ENCODE measurements at places on chromosomes 12 and 14.

DNA sequence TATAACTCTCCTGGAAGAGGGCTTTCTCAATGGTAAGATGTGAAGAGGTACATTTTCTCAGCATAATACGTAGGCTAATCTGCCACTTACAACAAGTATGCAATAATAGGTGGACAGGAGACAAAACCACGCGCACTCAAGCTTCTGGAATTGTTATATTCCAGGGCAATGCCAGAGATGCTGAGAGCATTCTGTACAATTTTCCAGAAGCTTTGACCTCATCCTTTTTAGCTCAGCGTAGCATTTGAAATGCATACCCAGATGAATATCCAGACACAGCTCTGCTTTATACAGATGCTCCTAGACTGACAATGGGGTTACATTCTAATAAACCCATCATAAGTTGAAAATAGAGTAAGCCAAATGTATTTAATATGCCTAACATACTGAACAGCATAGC, 1492.4 kb upstream of the FLRT2 start:
- DNase-seq, result no peak

DNA sequence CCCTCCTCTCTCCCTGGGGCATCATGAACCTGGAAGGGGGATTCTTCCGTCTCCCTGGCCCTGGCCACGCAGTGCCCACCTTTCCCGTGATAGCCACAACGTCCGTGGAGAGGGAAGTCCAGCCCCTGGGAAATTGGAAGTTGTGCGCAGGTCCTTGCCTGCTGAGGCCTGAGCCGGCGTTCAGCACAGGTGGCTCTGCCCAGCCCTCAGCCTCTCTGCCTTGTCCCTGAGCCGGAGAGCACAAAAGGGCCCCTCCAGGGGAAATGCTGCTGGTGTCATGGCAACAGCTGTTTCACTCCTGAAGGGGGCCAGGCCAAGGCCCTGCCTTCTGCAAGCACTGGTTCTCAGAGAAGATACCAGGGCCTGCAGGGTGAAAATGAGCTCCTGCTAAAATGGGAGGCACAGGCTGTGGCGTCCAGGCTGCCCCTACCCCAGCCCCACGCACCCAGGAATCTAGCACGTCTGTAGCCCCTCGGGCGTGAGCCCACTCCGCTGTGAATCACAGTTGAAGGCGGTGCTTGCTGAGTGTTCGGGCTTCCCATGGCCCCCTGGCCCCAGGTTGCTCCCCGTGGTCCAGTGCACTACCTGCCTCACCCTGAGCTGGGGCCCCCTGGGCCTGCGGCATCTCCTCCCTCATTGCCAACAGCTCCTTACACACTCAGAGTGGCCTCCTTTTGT, 149.4 kb downstream of the ADGRD1 start:
- DNase-seq, result no peak

- DNase-seq, result no peak
These were observed 156.5 kb upstream of the RPH3A start for GRCh38 chr12:112635036-112635435.

- DNase-seq, result peak; percentile 88
These were observed 127.4 kb downstream of the CACNA1C start for GRCh38 chr12:2179953-2180736.

DNA sequence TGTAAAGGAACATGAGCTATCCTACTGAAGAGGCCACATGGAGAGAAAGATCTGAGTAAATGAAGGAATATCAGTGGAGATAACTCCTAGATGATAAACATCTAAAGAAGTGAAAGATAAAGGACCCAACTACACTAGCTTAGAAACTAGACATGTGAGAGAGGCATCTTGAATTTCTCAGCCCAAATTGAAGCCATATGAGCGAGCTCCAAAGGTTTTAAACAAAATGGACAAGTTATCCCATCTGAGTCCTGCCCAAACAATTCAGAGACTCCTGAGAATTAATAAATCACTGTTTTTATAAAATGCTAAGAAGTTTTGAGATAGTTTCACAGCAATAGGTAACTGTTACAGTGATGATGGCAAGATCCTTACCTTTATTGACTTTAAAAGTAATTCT, 438.9 kb downstream of the NAV3 start:
- DNase-seq, result no peak

GRCh38 chr12:5043589-5044419, at the start of gene KCNA5:
Gene KCNA5, plus strand, starts transcription at chr12:5043879. Its CDS starts 269 bp downstream, at chr12:5044148.
- DNase-seq, result no peak

- no peak for DNase-seq
These were observed 17.3 kb upstream of the CKAP4 start for GRCh38 chr12:106265116-106265515.

DNA sequence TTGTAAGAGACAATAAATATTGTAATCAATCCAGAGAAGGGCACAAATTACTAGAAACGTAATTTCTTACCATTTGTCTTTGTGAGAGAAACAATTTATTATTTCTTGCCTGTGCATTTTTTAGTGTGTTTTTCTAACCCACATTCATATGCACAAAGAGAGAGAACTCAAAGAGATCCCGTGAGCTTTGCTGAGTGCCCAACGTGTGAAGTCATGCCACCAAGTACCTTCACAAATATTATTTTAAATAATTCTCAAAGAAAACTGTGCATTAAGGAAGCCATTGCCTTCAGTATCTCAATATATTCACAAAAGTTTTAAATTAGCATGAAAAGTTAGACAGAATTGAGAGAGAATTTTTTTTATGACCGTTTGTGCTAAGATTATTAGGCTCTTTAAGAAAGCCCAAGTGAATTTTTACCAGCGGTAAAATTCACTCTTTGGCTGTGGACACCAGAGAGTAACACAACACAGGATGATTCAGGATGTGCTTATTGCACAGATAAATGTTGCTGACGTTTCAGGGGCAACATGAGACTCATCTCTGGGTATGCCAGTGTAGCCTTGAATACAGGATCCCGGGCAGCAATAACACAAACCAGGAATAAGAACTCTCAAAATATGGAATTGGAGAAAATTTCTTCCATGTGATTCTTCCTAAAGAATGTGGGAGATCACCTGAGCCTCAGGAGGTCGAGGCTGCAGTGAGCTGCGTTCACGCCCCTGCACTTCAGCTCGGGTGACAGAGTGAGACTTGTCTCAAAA, 2.9 kb downstream of the ARHGDIB start:
- no peak for DNase-seq

GRCh38 chr12:65326616-65327015, 48.1 kb downstream of the MSRB3 start:
- DNase-seq, result no peak

DNA sequence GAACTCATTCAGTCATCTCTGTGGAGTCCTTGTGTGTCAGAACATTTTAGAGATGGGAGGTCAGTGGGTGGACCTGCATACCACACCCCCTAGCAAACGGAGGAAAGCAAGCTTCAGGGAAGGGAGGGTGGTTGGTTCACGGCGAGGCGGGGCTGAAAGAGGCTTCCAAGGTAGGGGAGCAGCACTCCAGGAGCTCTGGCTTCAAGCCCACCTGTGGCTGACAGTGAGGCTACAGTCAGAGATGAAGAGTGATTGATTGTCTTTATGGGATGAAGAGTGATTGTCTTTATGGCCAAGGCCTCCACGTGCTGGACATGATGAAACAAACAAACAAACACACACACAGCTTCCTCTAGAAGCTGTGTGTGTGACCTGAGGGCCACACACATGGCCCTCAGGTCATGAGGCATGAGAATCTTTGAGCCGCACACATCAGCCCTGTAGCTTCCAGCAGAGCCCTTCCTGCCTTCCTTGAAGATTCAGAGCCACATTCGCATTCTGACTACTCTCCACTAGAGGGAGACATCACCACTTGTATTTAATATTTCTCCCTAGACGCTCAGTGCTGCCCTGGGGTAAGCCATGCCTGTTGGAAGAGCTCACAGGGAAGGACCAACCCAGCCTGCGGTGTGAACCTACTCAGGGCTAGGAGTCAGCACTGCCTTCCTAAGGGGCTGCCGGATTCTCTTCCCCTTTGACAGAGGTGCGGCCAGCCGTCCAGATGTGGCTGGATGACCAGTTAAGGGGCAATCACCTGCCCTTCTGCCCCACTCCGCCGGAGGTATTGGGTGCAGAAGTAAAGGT, 54.4 kb upstream of the KCNA1 start:
- DNase-seq, result peak; percentile 54

DNA sequence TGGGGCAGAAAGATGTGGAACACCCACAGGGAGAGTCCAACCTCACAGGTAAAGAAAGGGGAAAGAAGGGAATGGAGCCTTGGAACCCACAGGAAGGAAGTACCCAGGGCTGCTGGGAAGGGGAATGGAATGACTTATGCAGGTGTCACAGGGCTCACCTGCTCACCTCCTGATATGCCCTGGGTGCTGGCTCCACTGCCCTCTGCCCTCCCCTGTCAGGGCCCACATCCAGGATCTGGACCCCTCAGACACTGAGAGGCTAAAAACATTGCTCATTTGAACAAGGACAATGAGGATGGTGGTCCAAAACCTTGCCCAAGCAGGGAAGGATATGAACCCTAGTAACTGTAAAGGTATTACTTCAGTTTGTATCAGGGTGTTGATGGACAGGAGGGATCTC, 19.3 kb downstream of the ZBTB39 start:
- DNase-seq, result no peak

GRCh38 chr14:87600240-87600639, 392.7 kb downstream of the GALC start:
- DNase-seq, result no peak

- no peak for DNase-seq
These were observed at the start of gene REC8 for GRCh38 chr14:24171422-24172260. Gene REC8, plus strand, starts transcription at chr14:24172080. Its CDS starts 473 bp downstream, at chr14:24172553.

GRCh38 chr14:34684578-34684977, 29.8 kb downstream of the CFL2 start:
- no peak for DNase-seq

GRCh38 chr14:48527832-48528231, 852.4 kb upstream of the MDGA2 start:
- DNase-seq, result no peak

DNA sequence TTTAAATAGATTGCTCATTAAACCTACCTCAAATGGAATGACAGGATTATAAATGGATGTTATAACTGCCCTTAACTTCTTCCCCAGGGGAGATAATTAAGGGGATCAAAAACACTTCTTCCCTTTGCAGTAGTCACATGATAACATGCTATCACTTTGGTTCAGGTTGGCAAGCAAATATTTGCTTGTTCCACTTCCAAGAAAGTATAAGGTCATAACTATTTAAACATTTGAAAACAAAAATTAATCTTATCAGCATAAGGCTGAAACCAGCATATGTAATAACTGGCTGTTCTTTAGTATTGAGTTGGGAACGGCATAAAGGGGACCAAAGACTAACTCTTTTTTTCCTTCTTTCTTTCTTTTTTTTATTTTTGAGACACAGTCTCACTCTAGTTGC, 2.4 kb upstream of the LYZ start:
- DNase-seq, result no peak

DNA sequence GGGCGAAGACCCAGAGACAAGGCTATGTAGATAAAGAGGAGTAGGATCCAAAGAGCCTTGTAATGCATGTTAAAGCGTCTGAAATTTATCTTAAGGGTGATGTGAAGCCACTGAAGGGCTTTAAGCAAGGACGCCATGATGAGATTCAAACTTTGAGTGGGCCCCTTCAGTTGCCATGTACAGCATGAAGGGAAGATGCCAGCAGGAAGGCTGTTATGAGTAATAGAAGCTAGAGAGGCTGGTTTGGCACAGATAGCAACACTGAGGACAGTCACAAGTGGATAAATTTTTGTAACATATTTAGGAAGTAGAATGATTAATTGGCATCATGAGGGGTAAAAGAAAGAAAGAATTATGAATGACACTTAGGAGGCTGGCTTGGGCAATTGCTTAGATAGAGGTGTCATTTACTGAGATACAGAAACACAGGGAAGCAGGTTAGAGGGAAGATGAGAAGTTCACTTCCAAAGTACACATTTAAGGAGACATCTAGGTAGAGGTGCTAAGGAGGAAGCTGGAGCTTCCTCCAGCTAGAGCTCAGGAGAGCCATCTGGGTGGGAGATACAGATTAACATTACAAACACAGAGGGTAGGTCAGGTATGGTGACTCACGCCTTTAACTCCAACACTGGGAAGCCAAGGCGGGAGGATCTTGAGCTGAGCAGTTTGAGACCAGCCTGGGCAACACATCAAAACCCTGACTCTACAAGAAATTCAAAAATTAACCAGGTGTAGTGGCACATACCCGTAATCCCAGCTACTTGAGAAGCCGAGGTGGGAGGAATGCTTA, 13.7 kb downstream of the ATG2B start:
- DNase-seq, result no peak

- no peak for DNase-seq
These were observed 12.1 kb downstream of the CNOT2 start for GRCh38 chr12:70255311-70255710.

GRCh38 chr12:130066742-130067141, 95.5 kb upstream of the FZD10 start:
- no peak for DNase-seq

Data from GM04504 (cell line).